ENCODE measurements at places on chromosomes 1 and 21. TPM values are rescaled to one million over a fixed set of nuclear protein-coding genes. Genes with fewer than 3 reads are reported as not detected.

DNA sequence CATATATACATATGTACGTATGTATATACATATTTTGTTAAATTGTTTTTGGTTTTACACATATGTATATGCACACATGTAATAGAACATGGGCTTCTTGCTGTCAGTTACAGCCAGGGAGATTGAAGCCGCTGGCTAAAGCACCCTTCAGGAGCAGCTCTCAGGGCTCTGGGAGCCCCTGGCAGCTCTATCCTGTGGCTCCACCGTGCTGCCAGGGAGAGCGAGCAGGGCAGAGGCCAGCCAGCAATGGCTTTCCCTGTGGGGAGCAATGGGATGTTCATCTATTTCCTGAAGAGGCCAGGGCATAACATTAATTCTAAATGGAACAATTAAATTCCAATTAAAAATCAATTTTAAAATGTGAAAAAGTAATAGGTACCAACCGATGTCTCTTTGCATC lies 102.9 kb downstream of the PSMG1 start:
- DNase-seq = no peak

- DNase-seq = no peak
Measured at GRCh38 chr1:185008838-185009237, 34.5 kb upstream of the NIBAN1 start.

DNA sequence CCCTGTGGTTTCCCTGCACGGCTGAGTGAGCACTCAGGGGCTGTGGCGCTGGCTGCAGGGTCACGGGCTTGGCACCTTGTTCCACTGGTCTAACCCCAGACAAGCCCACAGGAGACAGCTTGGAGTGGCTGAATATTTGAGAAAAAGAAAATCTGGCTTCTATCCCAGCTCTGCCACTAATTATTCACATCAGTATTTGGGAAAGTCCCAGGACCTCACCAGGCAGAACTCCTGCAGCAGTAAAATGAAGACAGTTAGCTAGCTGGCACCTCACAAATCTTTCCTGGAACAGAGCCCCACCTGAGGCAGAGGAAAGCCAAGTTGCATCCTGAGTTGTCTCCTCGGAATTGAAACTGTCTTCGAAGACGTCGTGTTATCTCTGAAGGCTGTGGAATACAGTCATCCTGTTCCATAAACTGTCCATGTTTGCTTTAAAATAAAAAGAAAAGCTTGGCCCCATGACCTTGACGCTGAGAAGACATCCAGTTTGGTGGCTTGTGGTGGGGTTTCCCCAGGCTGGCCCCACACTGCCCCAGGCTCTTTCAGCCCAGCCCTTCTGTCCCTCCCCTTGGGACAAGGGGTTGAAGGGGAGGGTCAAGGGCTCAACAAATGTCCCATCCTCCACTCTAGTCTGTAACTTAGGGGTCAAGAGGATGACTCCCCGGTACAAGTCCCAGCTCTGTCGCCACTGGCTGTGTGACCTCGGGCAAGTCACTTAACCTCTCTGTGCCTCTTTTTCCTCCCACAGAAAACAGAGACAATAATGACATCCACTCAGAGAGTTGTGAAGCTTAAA lies 93.8 kb upstream of the TMPRSS2 start:
- DNase-seq = no peak

DNA sequence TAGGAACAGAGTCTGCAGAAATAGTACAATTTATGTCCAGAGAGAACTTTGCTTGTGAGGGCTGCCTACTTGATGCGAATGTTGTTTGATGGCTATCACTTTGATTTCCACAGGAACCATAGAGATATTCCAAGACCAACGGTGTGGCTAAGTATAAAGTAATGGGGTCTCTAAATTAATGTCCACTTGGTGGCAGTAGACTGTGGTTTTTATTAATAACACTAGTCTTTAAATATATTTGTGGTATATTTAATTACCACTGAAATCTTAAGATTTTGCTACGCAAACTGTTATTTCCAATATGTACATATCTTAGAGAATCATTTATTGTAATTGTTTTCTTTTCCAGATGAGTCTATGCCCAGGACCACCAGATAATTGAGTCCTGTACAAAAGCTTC lies 647.9 kb downstream of the PLA2G4A start:
- no peak for DNase-seq

GRCh38 chr1:147077081-147077480 lies 95.2 kb downstream of the PRKAB2 start:
- DNase-seq = no peak

GRCh38 chr21:44734026-44734745 lies 22.8 kb upstream of the TSPEAR start:
- no peak for DNase-seq

Gene CLCNKA
- 0.12 TPM for total RNA-seq

Gene TTC39A
- total RNA-seq = 40.8 TPM

Gene GUCA2B
- total RNA-seq = not detected
